A549 treated with DMSO at 1 μM for 4 hours (cell line): ENCODE measurements at places on chromosomes 16 and 17. TPM values are rescaled to one million over a fixed set of nuclear protein-coding genes. Genes with fewer than 3 reads are reported as not detected.

SLFN14 gene
- total RNA-seq, result not detected in 5 replicates

PRKCB gene
- total RNA-seq, result 0.17 to 0.50 TPM (median 0.24 TPM) in 5 replicates

CD300E gene
- not detected in 5 replicates for total RNA-seq

TNK1 gene
- total RNA-seq, result 1.3 to 1.8 TPM (median 1.6 TPM) in 5 replicates

ZNF205 gene
- 10.9 to 15.0 TPM (median 12.1 TPM) in 5 replicates for total RNA-seq

KRTAP4-6 gene
- total RNA-seq, result not detected in 5 replicates

KCNH4 gene
- total RNA-seq, result 0.31 to 0.60 TPM (median 0.44 TPM) in 5 replicates

KRT39 gene
- not detected in 5 replicates for total RNA-seq

CDH13 gene
- 0.01 to 0.03 TPM in 2 of 5 replicates, not detected in the others for total RNA-seq

ZP2 gene
- not detected in 5 replicates for total RNA-seq

RGS11 gene
- total RNA-seq, result 3.5 to 4.7 TPM (median 4.4 TPM) in 5 replicates

KRT20 gene
- 0.29 to 0.47 TPM (median 0.32 TPM) in 5 replicates for total RNA-seq

KRT17 gene
- 0.81 to 1.3 TPM (median 0.97 TPM) in 5 replicates for total RNA-seq

SPATA2L gene
- total RNA-seq, result 9.4 to 11.4 TPM (median 10.8 TPM) in 5 replicates

TSPAN10 gene
- 4.4 to 6.3 TPM (median 5.9 TPM) in 5 replicates for total RNA-seq

TBC1D3H gene
- not detected in 5 replicates for total RNA-seq

PLA2G15 gene
- total RNA-seq, result 12.2 to 15.0 TPM (median 14.2 TPM) in 5 replicates

TP53TG3 gene
- total RNA-seq, result 0.17 to 1.1 TPM (median 0.42 TPM) in 4 of 5 replicates, not detected in the other

FLII gene
- 231 to 269 TPM (median 252 TPM) in 5 replicates for total RNA-seq

GP1BA gene
- not detected in 5 replicates for total RNA-seq

CACNG3 gene
- not detected in 5 replicates for total RNA-seq

ESRP2 gene
- 0.05 to 0.19 TPM (median 0.09 TPM) in 4 of 5 replicates, not detected in the other for total RNA-seq

EARS2 gene
- total RNA-seq, result 22.5 to 36.8 TPM (median 34.5 TPM) in 5 replicates

TMEM92 gene
- 22.2 to 30.1 TPM (median 26.9 TPM) in 5 replicates for total RNA-seq

IRX6 gene
- not detected in 5 replicates for total RNA-seq

WFIKKN1 gene
- total RNA-seq, result 0.13 to 0.23 TPM (median 0.16 TPM) in 5 replicates

KRT32 gene
- total RNA-seq, result not detected in 5 replicates

RNF157 gene
- 5.7 to 8.7 TPM (median 6.8 TPM) in 5 replicates for total RNA-seq

CCL3 gene
- not detected in 5 replicates for total RNA-seq

IL21R gene
- total RNA-seq, result 0.03 to 0.22 TPM (median 0.03 TPM) in 3 of 5 replicates, not detected in the others

SPNS2 gene
- 6.7 to 14.2 TPM (median 10.1 TPM) in 5 replicates for total RNA-seq

KRTAP4-1 gene
- 0.15 to 0.30 TPM (median 0.20 TPM) in 4 of 5 replicates, not detected in the other for total RNA-seq

PRSS27 gene
- 1.00 to 1.2 TPM (median 1.1 TPM) in 5 replicates for total RNA-seq

NHLRC4 gene
- total RNA-seq, result 0.15 to 0.30 TPM (median 0.21 TPM) in 5 replicates

CD79B gene
- 0.08 to 0.18 TPM (median 0.13 TPM) in 3 of 5 replicates, not detected in the others for total RNA-seq

GCGR gene
- total RNA-seq, result 0.26 to 0.56 TPM (median 0.38 TPM) in 5 replicates

CCL11 gene
- total RNA-seq, result not detected in 5 replicates

COL1A1 gene
- 8.5 to 11.9 TPM (median 9.5 TPM) in 5 replicates for total RNA-seq

RAB26 gene
- total RNA-seq, result 3.0 to 4.5 TPM (median 3.3 TPM) in 5 replicates

SGCA gene
- 1.5 to 2.7 TPM (median 1.8 TPM) in 5 replicates for total RNA-seq

DYNLRB2 gene
- 0.24 to 0.40 TPM (median 0.28 TPM) in 3 of 5 replicates, not detected in the others for total RNA-seq

CDRT15L2 gene
- not detected in 5 replicates for total RNA-seq

CES5A gene
- total RNA-seq, result not detected in 5 replicates

TNFRSF17 gene
- total RNA-seq, result not detected in 5 replicates

SLC47A1 gene
- total RNA-seq, result 21.7 to 27.1 TPM (median 26.0 TPM) in 5 replicates

CNGB1 gene
- total RNA-seq, result 0.08 to 0.39 TPM (median 0.09 TPM) in 5 replicates

KRTAP16-1 gene
- total RNA-seq, result not detected in 5 replicates

MPO gene
- not detected in 5 replicates for total RNA-seq

CACNG5 gene
- 0.06 to 0.21 TPM in 2 of 5 replicates, not detected in the others for total RNA-seq

PRRT2 gene
- 0.30 to 0.43 TPM (median 0.34 TPM) in 5 replicates for total RNA-seq

SEPTIN12 gene
- not detected in 5 replicates for total RNA-seq
